Activated CD4-positive, alpha-beta T cell treated with anti-CD3 and anti-CD28 coated beads, Interleukin-2, amount 50 U/mL, for 4 hours (primary cell): ENCODE measurements at places on chromosomes 12 and 14.

GRCh38 chr12:121223292-121224285 is 13.7 kb downstream of the P2RX4 start:
- peak; percentile 36 for DNase-seq

DNA sequence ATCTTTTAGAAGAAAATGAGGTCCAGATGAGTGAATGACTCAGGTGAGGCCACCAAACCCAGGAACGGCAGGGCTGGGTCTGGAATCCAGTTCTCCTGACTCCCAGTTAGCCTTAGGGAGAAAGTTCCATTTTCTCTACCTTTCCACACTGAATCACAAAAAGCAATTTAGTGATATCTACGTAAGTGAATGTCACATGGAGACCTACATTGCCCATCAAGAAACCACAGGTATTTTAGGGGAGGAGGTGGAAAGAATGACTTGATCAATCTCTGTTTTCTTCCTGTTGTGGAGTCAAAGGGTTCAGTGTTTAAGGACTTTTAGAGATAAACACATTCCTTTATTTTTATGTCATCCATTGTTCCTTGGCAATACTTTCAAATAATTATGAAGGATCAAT is 106.9 kb upstream of the PTPRB start:
- DNase-seq: no peak

DNA sequence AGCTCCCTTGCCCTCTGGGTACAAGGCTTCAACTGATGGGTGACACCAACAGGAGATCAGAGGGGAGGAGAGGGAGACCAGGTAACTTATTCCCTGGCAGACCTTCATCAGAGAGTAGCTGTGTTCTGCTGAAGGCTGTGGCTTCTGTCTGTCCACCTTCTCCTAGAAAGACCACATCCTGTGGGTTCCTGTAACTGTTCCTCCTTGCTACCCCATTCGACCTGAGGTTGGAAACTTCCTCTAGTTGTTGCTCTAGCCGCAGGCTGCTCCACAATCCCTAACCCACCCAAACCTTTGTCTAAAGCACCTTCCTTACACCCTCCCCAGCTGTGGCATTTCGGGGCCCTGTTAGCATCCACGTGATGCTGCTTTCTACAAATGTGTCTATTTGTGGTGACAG is 454.2 kb downstream of the DPF3 start:
- no peak for DNase-seq

- DNase-seq: no peak
These were observed 6.0 kb downstream of the RAD9B start for GRCh38 chr12:110508071-110508586.

DNA sequence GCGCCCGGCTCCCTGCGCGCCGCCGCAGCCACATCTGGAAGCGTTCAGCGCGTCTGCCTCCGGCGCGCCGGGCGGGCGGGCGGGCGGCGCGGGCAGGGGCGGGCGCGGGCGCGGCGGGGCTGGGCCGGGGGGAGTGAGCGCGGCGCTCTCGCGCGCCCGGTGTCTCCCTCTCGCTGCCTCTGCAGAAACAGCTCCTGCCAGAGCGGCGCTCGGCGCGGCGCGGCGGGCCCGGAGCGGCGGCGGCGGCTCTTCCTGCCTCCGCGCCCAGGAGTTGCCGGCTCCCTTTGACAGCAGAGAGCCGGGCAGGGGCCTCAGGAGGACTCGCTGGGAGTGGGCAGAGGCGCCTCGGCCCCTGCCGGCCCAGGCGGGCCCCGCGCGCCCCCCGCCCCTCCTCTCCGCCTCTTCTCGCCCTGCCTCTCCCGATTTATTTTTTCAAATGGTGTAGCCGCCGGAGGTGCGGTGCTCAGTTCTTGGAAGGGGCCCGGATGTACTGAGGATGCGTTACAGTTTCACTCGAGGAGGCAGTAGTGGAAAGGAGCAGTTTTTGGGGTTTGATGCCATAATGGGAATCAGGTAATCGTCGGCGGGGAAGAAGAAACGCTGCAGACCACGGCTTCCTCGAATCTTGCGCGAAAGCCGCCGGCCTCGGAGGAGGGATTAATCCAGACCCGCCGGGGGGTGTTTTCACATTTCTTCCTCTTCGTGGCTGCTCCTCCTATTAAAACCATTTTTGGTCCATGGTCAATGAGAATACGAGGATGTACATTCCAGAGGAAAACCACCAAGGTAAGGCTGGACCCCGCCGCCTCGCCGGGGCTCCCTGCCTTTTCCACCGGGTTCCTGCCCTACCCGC is at the start of gene CACNA1C:
Gene CACNA1C, plus strand, starts transcription at position 162 of the 853 bp plus-strand sequence. Its CDS starts 576 bp downstream, at position 738.
- peak; percentile 6 for DNase-seq

DNA sequence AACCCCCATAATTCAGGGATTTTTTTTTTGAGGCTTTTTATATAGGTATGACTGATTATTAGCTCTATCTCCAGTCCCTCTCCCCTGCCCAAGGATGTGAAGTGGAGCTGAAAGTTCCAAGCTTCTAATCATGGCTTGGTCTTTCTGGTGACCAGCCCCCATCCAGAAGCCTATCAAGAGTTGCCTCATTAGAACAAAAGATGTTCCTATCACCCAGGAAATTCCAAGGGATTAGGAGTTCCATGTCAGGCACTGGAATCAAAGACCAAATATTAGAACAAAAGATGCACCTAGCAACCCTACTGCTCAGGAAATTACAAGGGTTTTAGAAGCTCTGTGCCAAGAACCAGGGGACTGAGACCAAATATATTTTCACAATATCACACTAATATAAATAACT is 29.9 kb downstream of the LRP6 start:
- no peak for DNase-seq

DNA sequence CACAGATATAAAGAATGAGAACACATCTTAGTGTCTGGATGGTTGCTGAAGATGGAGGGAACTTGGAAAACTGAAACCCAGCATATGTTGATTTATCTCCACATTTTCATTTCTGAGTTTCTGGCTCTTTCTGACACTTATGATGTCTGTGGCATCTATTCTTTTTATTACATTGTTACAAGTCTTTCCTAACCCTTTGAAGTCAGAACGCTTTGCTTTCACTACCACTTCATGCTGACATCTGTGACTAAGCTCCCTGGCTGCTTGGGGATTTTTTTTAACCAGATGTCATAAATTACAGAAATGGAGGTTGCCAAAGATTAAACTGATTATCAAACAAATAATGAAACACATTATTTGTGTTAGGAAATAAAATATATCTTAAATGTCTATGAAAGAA is 188.7 kb downstream of the KITLG start:
- DNase-seq: no peak

- DNase-seq: no peak
These were observed 32.8 kb downstream of the GRIN2B start for GRCh38 chr12:13948621-13949020.

GRCh38 chr12:84661786-84662185 is 250.8 kb downstream of the SLC6A15 start:
- no peak for DNase-seq

GRCh38 chr12:57611108-57611826 is at the start of gene ARHGEF25:
Gene ARHGEF25 (plus strand): TSS chr12:57611435. CDS start chr12:57611895, 460 bp downstream.
- peak; percentile 43 for DNase-seq

- DNase-seq: no peak
These were observed 219.0 kb upstream of the RTL1 start for GRCh38 chr14:101122237-101123141.

- no peak for DNase-seq
These were observed 2.1 kb upstream of the GSC start for GRCh38 chr14:94771906-94772490.

DNA sequence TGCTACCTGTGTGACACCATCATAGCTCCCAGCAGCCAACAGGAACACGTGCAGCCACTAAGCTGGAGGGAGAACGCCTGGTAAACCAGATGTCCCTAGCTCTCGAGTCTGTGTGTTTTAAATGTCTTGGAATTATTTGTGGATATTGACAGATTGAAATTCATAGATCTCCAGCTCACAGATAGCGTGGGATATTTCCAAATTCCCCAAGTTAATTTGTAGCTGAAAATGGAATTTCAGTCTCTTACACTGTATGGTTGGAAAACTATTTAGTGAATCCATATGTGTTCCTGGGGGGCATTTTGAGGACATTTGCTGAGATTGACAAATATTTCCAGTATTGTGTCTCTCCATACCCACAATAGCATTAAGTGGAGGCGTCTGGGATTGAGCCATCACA is 618.6 kb upstream of the TMEM132C start:
- DNase-seq: no peak

DNA sequence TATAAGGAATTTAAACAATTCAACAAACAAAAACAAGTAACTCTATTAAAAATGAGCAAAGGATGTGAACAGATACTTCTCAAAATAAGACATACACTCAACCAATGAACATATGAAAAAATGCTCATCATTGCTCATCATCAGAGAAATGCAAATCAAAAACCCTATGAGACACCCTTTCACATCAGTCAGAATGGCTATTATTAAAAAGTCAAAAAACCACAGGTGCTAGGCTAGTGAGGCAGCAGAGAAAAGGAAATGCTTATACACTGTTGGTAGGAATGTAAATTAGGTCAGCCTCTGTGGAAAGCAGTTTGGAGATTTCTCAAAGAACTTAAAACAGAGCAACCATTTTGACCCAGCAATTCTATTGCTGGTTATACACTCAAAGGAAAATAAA is 52.0 kb downstream of the NAV3 start:
- DNase-seq: no peak

DNA sequence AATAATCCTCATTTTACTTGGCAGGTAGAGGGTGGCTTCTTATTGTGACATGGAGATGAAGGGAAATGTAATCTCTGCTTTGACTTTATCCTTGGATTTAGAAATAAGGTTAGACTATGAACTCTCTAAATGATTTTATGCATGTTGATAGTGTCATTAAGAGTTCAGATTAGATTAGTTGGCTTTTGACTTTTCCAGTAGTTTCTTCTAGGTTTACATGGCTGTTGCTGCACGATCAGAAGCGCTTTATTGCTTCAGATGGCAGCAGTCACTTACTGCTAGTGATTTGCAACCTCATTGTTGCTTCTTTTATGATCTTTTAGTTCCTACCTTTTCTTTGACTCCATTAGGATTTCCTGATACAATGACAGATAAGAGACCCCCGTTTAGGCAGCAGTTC is 32.3 kb downstream of the SLC15A5 start:
- no peak for DNase-seq

- no peak for DNase-seq
These were observed 43.4 kb upstream of the PIK3C2G start for GRCh38 chr12:18217966-18218365.

DNA sequence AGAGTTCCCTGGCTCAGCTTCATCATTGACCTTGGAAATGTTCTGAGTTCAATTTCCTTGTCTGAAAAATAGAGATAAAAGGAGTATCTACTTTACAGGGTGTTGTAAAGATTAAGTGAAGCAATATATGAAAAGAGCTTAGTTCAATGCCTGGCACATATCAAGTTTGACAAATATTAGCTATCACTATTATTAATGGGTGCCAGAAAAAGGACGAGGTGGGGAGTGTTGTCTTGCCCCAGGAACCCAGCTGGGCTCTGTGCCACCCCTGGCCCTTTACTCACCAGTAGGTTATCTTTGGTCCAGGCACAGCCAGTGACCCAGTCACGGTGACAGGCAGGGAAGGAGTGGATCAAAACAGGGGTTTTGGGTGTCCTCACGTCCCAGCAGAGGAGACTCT is 32.0 kb downstream of the PARP2 start:
- no peak for DNase-seq

DNA sequence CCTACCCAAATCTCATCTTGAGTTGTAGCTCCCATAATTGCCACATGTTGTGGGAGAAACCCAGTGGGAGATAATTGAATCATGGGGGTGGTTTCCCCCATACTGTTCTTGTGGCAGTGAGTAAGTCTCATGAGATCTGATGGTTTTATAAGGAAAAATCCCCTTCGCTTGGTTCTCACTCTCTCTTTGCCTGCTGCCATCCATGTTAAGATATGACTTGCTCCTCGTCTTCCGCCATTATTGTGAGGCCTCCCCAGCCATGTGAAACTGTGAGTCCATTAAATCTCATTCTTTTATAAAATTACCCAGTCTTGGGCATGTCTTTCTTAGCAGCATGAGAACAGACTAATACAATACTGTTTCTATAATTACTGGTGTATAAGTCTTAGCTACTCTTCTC is 6.5 kb upstream of the BCAT1 start:
- DNase-seq: no peak

DNA sequence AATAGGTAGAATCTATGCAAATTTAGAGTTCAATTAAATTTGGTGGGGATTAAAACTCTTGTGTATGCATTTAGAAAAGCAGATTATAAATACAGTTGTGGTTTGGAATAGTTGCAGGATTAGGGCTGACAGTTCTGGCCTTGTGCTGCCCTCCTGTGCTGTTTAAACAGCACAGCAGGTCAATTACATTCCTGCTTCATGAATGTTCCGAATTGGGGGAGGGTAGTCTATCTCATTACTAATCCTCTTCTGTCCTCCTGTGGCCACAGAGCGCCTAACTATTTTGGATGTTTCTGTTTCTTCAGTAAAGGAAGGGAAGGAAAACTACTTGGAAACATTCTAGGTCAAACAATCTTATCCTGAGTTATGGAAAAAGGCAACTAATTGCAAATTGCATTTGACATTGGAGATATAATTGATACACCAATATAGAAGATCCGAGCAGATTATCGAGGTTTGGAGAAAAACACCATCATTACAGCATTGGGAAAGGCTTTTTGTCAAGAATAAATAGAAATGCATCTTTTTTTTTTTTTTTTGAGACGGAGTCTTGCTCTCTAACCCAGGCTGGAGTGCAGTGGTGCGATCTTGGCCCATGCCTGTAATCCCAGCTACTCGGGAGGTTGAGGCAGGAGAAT is 8.7 kb upstream of the GPR19 start:
- no peak for DNase-seq

GRCh38 chr12:114430306-114430705 is 24.4 kb upstream of the TBX5 start:
- no peak for DNase-seq

- DNase-seq: no peak
These were observed 9.6 kb upstream of the FOXG1 start for GRCh38 chr14:28756884-28757570.

DNA sequence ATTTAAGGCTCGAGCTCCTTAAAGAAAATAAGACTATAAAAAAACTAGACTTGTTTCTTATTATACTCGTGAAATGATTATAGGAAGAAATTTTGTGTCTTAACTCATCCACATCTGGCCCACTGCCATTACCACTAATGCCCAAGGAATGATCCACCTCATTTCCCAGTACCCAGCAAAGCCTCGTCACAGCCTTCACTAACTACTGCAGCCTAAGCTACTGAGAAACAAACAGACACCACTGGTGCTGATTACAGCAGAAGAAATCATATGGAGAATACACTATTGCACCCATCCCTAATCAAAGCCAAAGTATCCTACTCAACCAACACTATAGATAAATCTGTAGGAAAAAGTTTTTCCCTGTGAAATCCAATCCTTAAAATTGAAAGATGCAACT is 205.3 kb upstream of the NAV3 start:
- DNase-seq: no peak

DNA sequence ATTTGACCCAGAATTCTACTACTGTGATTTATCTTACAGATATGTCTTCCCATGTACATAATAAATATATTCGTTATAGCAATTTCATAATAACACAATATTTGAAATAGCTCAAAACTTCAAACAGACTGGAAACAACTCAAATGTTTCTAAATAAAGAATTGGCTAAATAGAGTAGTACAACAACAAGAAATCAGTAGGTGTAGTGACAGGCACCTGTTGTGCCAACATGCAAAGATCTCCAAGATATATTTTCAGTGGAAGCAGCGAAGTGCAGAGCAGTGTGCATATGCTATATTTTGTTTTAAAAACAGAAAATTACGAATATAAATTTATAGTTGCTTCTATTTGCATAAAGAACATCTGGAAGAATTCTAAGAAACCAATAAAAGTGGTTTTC is 60.9 kb downstream of the GRIP1 start:
- no peak for DNase-seq
